Activated naive CD8-positive, alpha-beta T cell treated with anti-CD3 and anti-CD28 coated beads, Interleukin-2, amount 10 ng/mL, durations not matched to agents 7 days and 5 days (primary cell): ENCODE measurements at places on chromosomes 5 and 9.

DNA sequence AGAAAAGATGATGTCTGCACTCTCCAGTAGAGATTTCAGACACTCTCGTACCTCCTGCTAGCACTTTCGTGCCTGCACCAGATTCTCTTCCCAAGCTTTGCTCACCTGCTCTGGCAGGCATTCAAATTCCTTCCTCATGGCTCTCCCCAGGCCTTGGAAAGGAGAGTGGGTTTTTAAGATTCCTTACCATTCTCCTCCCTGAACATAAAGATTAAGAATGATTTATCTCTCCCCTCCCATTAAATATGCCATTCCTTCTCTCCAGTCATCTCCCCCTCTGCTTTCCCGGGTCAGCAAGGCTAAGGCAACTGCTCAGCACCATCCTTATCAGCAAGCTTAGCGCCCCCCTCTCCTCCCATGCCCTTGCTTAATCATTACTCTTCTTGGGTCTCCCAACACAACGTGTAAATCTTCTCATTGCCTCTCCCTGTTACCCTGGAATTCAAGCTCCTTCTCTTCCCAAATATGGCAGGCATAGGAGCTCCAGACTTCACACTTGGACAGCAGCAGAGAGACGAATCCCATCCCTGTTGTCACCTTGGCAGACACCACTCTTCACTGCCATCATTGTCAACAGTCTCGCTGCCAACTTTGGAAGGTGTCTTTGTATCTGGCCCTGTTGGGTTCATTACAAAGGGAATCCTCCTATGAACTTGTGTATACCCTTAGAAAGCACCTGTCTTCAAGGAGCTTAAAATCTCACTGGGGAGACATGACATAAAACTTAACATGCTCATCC lies 332.9 kb downstream of the SLIT3 start:
- no peak for DNase-seq

- no peak for DNase-seq
Measured at GRCh38 chr5:169970911-169971765, 9.2 kb downstream of the INSYN2B start.

DNA sequence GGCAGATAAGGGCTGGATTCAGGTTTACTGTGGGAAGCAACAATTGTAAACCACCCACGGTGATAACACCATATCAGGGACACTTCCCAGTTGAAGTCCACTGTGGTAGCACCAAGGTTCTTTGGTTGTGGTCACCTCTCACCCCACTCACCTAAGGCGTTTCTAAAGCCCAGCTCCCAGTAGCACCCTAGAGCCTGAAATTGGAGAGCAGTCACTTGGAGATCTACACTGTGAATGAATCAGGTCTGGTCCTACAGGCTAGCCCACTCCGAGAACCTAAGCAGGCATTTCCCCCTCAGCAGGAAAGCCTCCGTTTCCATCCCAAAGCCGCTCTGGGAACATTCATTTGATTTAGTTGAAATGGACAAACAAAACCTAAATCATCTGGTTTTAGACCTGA lies 191.3 kb downstream of the TTC39B start:
- no peak for DNase-seq

DNA sequence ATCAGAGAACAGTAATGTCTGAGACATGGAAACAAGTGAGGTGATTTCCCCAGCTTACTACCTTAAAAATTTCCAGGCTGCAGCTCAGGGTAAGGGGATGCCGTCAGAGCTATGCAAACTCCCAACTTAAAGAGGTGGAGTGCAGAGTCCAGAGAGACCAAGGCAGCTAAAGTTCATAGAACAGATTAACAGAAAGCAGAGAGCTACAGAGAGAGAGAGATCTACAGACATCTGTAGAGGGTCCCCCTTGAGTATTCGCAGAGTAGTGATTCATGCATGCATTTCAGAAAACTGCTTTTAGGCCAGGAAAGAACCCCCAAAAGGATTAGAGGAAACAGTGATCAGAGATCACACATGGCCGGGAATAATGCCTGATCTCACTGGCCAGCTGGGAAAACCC lies 306.2 kb upstream of the PUM3 start:
- no peak for DNase-seq

- no peak for DNase-seq
Measured at GRCh38 chr5:38442247-38442573, 114.2 kb downstream of the LIFR start.

GRCh38 chr5:73135429-73136054 lies 15.2 kb downstream of the TMEM171 start:
- DNase-seq, result no peak
